Fibroblast of lung (primary cell): ENCODE measurements at places on chromosomes 3 and 15.

DNA sequence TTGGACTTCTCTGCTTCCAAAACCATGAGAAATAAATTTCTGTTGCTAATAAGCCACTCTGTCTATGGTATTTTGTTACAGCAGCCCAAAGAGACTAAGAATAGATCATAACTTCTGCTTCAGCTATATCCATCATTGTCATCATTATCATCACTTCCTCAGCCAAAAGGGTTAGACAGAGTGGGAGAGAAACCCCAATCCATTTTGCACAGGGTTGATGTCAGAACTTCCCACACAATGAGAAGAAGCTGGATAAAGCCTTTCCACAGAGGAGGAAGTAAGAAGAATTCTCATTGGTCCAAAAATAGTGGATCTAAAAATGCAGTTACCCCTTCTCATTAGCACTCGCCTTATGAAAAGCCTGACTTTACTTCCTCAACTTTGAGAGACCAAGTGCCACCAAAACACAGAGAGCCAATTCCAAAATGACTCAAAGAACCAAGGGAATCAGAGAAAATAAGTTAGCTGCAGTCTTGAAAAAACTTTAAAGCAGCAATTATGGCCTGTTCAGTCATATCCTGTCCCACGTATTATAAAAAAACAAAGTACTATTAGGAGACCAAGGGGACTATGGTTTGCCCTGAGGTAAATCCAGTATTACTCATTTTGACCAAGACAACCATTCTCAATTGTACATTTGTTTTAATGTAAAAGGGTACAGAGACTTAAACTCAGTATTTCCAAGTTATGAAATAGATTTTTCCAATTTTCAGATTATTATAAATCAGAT lies 80.2 kb downstream of the WNT5A start:
- no peak for DNase-seq

DNA sequence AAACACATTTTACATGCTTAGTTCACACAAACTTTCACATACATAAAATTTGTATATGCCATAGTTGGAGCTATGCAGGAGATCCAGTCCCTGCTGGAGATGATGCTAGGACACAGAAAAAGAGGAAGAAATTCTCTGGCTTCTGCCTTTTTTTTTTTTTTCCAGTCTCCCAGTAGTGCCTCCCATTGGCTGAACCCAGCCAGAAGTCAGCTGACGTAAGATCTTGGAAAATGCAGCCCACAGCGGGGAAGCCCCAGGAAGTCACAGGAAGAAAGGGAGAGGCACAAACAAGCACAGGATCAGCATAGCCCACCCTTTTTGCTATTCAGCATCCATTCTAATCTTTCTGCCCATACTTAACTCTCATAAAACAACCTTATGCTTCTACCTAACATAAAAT lies 38.5 kb downstream of the SCN11A start:
- no peak for DNase-seq

DNA sequence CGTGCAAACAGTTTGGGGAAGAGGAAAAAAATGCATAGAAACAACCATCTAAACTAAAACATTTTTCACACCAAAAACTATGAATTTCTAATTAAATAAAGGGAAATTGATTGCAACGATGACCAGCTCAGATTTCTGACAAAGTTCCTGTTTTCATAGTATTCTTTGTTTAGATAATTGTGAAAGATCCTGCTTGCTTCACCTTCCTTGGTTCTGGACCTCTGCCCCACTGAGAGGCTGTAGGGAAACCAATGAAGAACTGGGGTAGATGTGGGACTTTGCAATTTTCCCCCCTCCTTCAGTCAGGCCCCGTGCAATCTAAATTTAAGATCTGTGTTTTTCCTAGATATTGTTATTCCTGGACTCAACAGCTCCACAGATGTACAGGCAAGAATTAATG lies 13.8 kb upstream of the TEX264 start:
- DNase-seq: no peak

GRCh38 chr15:98155356-98155755 lies 194.9 kb downstream of the ARRDC4 start:
- DNase-seq: peak; percentile 52

DNA sequence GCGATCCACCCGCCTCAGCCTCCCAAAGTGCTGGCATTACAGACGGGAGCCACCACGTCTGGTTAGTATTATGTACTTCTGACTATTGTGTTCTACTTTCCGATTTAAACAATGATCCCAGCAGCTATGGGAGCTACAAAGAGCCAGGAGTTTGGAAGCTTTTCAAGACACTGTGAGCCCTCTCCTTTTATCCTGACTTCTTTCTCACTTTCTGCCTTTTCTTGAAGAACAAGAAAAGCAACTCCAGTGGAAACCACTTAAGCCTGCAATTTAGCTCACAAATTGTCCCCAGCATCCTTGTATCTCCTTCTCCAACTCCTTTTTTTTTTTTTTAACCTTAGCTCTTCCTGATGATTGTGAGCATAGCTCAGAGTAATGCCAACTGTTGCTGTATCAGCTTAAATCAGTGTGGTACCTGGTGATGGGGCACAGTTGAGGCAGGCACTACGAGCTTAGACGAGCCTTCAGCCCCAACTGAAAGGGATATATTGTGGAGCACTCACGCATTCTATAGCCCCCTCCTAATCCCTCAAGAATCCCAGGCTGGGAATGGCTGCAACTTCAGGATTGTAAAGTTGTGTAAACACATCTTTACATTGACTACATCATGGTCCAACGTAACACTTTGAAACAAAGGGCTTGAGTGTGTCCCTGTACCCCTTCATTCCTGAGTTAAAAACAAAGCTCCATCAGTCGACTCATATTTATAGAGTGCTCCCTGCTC lies 677.0 kb downstream of the FHIT start:
- DNase-seq: no peak
